Activated naive CD4-positive, alpha-beta T cell treated with Interleukin-2 at 50 U/mL for 16 hours (primary cell): ENCODE measurements at places on chromosomes 1 and 21.

DNA sequence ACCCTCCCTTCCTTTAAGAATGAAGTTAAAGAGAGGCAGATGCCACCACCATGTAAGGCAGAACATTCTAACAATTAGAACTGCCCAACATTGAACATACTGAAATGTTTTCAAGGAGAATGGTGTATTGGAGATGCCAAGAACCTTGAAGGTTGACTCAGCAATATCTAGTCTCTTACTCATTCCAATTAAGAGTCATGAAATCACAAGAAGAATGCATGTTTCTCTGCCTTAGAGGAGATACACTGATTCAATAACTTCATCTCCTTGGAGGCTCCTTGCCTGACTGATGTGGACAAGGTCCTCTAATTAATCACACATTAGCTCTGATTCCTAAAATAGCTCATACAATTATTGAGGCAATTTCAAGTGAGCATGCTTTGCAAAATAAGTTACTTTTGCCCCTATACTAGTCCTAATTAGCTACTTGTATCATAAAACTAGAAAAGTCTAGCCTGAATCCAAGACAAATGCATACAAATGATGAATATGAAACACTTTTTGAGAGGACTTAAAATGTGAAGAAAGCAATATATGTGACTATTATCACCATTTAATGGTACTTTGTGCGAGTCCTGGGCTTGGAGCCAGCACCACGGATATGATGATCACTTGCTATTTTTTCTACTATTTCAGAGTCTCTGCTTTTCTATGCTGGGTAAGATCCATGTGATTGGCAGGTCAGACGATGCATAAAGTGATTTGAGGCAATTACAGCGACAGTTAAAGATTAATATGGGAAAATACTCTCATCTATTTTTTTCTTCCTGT, 114.5 kb downstream of the DSCAM start:
- DNase-seq: no peak

DNA sequence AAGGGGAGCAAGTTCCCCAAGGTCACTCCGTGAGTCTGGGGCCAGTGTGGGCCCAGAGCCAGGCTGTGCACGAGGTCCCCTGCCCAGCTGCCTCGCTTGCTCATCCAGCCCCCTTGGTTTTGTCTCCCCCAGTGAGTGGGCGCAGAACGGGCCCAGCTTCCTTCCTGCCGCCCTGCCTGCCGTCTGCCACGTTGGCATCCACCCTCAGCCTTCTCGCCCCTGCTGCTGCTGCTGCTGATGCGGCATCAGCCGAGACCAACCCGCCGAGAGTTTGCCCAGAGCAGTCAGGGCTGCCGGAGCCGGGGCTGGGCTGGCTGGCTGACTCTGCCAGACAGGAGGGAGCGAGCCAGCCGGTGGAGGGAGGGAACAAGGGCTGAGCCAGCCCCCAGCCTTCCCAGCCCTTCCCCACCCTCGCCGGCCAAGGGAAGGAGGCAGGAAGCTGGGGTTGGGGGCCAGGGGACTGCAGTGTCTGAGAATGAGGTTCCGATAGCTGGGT, 31.4 kb upstream of the WASF2 start:
- DNase-seq: peak; percentile 59

- DNase-seq: no peak
These were observed at the start of gene HUNK for GRCh38 chr21:31872452-31873274. Gene HUNK (plus strand): TSS chr21:31873020. CDS start chr21:31873675, 655 bp downstream.

GRCh38 chr1:154945160-154945961, 8.8 kb upstream of the PMVK start:
- DNase-seq: no peak

DNA sequence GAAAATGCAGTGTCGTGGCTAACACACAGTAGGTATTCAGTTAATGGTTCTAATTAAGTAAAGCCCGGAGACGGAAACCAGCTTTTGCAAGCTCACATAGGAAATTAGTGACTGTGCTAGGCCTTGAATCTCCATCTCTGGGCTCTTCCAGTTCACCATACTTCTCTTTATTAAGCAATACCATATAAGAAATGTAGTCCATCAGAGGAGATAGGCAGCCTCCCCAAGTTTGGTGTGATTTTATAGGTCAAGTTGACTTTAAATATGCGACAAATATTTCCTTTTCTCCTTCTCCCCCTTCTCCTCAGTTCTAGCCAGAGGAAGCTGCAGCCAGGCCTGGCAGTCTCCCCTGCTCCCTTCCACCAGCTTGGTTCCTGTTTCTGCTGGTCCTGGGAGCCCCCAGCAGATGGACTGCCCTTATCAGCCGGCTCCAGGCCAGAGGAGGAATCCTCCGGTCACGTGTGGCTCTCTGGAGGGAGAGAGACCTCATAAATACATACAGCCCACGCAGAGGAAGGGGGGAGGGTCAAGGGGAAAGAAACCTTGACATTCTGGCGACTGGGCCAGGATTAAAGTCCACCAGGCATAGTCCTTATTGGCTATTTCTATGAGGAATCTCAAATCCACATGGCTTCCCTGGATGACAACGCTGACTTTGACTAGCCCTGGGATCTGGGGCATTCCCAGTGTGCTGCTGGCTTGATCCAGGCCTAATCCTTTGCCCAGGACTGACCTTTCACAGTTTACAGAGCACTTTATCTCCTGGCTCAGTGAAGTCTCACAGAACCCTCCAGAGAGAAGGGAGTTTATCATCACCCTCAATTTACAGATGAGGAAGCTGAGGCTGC, 115.1 kb upstream of the JUN start:
- no peak for DNase-seq

GRCh38 chr1:3618881-3619671, 5.7 kb upstream of the TPRG1L start:
- peak; percentile 76 for DNase-seq

DNA sequence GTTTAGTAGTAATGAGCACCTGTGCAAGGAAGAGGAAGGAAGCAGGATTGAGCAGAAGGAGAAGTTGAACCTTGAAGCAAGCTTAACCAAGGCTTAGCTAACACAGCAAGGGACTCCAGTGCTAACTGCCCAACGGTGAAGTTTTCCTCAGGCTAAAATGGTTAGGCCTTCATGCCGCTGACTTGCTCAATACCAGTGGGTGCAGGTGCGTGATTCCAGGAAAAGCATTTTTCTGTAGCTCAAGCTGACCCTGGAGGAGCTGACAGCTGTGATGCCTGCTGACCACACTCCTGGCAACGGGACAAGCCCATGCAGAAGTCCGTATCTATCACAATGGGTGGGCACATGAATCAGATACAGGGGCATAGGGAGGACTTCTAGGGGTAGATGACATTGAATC, 76.5 kb upstream of the FGGY start:
- no peak for DNase-seq

- DNase-seq: no peak
These were observed 114.6 kb upstream of the KIAA0040 start for GRCh38 chr1:175307160-175307559.

- no peak for DNase-seq
These were observed 47.8 kb downstream of the WNT9A start for GRCh38 chr1:227899820-227900449.

GRCh38 chr1:21815724-21816321, 3.8 kb downstream of the LDLRAD2 start:
- DNase-seq: no peak

GRCh38 chr1:208654241-208654640, 410.1 kb upstream of the PLXNA2 start:
- no peak for DNase-seq

- no peak for DNase-seq
These were observed 22.1 kb downstream of the SSX2IP start for GRCh38 chr1:84668185-84668584.

- DNase-seq: peak; percentile 37
These were observed 142.4 kb downstream of the GLUL start for GRCh38 chr1:182249201-182249676.

DNA sequence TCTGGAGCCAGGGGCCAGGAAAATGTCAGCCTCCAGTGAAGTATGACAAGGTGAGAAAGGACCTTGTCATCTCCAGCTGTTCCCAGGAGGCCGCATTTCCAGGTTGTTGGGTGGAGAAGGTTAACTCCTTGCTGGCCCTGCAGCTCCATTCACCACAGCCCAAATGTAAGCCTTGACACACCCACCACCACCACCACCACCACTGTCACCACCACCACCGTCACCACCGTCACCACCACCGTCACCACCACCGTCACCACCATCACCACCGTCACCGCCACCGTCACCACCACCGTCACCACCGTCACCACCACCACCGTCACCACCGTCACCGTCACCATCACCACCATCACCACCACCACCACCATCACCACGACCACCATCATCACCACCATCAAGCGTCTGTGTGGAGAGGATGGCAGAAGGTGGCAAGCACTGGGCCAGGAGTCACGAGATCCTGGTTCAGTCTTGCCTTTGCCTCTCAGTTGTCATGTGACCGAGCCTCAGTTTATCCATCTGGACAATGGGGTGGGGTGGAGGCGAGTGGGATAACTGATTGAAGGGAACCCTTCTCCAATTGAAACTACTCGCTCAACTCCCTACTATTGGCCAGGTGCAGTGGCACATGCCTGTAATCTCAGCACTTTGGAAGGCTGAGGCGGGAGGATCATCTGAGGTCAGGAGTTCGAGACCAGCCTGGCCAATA, 21.2 kb upstream of the FAM131C start:
- no peak for DNase-seq

DNA sequence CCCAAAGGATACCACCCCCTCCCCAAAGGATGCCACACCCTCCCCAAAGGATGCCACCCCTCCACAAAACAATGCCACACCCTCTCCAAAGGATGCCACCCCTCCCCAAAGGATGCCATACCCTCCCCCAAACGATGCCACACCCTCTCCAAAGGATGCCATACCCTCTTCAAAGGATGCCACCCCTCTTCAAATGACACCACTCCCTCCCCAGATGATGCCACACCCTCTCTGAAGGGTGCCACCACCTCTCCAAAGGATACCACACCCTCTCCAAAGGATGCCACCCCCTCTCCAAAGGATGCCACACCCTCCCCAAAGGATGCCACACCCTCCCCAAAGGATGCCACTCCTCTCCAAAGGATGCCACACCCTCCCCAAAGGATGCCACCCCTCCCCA, 21.6 kb upstream of the TRIM17 start:
- no peak for DNase-seq

DNA sequence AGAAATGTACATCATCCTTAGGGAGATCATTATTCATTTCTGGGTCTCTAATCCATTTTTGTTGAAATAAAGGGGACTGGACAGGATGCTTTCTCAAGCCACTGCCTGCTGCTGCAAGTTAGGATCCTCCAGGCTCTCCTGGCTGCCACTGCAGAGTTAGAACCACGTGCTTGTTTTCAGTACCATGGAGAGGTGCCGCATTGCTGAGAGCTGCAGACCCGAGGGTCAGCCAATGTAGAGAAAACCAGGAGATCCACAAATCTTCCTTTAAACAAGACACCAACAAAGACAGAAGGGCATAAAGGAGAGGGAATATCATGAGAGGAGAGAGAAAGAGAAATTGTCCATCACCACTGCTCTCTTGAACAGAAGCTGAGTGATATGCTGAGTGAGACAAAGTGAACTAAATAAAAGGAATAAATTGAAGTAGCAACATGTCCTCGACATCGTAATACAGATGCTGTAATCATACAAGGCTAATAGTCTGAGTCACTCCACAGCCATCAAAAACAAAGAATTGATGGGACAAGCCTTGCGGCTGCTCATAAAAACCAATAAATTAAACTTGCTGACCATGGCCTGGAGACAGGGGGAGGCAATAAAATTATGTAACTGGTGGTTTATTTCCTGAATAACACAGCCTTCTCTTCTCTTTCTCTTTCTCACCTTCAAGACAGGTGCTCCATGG, 255.7 kb downstream of the OMA1 start:
- DNase-seq: no peak

- no peak for DNase-seq
These were observed 30.2 kb downstream of the EYA3 start for GRCh38 chr1:28058168-28058567.

DNA sequence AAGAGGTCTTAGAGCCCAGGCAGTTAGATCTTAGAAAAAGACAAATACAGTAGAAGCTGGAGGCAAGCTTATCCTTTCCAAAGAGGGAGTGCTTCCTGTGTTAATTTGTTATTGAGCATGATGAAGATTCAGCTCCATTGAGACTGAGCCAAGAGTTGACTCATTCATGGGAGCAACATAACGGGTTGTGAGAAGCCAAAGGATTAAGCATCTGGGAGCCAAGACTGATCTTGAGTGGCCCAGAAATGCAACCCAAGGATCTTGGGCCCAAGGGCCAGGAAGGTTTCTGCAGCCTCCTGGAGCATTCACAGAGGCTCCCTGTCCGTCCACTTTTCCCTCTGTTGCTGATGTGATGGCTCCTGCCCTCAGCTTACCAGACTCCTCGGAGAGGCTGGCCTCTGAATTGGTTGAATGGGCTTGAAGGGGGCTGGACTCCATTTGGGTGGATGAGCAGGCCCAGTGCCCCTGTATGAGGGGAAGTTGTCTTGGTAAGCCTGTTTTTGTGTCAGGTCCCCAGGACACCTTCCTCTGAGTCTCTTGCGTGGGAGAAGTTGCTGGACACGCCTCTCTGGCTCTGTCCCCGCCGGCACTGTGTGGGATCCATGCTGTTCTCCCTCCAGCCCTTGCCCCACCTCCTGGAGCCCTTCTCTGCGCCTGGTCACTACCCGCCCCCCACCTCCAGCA, 42.4 kb downstream of the PDE9A start:
- no peak for DNase-seq

- DNase-seq: no peak
These were observed 108.4 kb upstream of the COA6 start for GRCh38 chr1:234264832-234265231.

GRCh38 chr1:37778654-37779053, 13.7 kb upstream of the EPHA10 start:
- DNase-seq: no peak

DNA sequence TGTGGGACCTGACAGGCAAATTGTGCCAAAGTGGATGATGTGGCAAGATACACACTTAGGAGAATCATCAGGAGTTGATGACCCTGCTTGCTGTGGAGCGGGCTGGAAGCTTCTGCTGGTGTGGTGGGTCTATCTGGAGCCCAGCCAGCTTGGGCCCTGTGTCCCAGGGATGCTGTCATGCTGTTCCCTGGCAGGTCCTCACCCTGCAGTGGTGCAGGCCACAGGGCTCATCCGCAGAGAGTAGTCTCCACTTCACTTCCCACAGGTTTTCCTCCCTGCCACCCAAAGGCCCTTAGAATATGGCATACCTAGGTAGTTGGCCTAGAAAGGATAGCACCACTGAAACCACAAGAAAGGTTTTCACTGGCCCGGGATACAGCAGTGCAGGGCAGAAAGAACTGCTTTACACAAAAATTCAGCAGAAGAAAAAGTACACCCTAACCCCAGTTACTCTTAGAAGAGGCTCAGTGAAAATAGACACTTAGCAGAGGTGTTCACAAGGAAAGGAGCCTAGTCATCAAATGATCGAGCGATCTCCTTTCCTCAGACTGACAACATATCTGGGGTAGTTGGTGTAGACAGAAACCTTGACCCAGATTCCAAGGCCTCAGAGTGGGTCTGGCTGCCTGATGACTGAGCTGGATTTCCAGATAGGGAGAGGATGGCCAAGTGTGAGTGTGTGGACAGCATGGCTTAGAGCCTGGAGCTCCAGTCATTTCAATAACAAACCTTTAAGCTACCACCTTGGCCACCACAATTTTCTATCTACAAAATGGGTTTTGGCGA, 1.3 kb upstream of the C1orf226 start:
- DNase-seq: no peak

- no peak for DNase-seq
These were observed 14.7 kb downstream of the GREM2 start for GRCh38 chr1:240597153-240597745.
